Glutamatergic neuron (in vitro differentiated cells): ENCODE measurements at places on chromosomes 5 and 9. TPM values are rescaled to one million over a fixed set of nuclear protein-coding genes. Genes with fewer than 3 reads are reported as not detected.

Gene C9
- not detected for total RNA-seq

Gene GRM6
- not detected for total RNA-seq

GRCh38 chr5:1108865-1109174 is 3.0 kb downstream of the SLC12A7 start:
- DNase-seq: no peak

DNA sequence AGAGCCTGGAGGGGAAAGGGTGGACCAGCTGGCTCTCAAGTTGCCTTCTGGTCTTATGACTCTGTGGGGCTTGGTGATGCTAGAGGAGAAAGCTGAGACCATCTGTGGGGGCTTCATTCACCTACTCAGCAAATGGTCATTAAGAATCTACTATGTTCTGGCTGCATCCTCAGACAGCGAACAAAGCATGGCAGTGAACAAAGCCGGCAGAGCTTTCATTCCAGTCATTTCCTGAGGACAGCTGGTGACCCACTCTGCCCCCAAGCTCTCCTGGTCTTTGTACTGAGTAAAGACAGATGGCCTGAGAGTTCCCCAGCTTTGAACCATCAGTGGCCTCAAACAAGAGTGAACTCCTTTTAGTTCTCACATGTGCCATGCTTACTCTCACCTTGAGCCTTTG is 48.0 kb downstream of the FGF1 start:
- no peak for DNase-seq

DNA sequence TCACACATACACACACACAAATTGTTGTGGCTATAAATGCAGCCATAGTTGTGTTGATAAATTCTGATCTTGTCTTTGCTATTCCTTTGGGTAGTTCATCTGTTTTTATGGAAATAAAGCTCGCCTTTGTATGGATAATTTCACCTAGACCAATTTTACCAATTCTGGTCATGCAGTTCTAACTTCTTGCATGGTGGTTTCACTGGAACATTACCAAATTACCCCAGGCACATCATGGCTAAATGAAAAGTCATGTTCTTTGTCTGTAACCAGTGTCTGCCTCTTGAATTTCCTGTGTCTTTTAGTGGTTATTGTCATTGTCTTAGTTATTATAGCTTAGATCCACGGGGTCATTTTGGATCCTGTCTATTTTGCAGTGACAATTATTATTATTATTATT is 50.3 kb upstream of the TMC1 start:
- no peak for DNase-seq

DNA sequence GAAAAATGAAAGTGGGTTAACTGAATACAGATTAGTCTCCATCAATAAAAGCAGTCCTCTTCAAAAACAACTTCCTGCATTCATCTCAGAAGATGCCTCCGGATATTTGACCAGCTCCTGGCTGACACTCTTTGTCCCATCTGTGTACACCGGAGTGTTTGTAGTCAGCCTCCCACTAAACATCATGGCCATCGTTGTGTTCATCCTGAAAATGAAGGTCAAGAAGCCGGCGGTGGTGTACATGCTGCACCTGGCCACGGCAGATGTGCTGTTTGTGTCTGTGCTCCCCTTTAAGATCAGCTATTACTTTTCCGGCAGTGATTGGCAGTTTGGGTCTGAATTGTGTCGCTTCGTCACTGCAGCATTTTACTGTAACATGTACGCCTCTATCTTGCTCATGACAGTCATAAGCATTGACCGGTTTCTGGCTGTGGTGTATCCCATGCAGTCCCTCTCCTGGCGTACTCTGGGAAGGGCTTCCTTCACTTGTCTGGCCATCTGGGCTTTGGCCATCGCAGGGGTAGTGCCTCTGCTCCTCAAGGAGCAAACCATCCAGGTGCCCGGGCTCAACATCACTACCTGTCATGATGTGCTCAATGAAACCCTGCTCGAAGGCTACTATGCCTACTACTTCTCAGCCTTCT is 16.6 kb downstream of the F2R start:
- DNase-seq: no peak

GRCh38 chr9:33329117-33329563 is 38.8 kb downstream of the NFX1 start:
- DNase-seq: no peak

GRCh38 chr5:173323106-173323798 is 5.0 kb downstream of the STC2 start:
- DNase-seq: no peak

DNA sequence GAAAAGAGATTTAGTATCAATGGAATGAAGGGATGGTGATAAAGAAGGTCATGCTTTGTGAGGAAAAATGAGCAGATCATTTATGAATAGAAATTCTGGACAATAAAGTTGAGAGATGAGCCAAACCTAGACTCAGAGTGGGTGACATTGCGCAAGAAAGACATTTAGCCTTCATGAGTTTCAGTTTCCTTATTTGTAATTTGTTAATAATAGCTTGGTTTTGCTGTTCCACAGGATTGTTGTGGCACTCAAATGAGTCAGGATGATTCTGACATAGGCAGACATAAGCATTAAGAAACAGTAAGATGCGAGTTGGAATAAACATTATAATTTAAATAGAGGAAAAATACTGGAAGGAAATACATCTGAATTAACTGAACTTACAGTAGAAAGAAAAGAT is 34.8 kb downstream of the ITGA2 start:
- DNase-seq: no peak
